ENCODE measurements at places on chromosomes 12 and 14.
A peak's percentile ranks its signal among the peaks of the same experiment; 100 is the strongest.

GRCh38 chr14:59126714-59127436 is 61.6 kb upstream of the DAAM1 start:
- peak; percentile 25 for DNase-seq

- no peak for DNase-seq
Observed at GRCh38 chr14:65791191-65791981, 378.9 kb downstream of the FUT8 start.

DNA sequence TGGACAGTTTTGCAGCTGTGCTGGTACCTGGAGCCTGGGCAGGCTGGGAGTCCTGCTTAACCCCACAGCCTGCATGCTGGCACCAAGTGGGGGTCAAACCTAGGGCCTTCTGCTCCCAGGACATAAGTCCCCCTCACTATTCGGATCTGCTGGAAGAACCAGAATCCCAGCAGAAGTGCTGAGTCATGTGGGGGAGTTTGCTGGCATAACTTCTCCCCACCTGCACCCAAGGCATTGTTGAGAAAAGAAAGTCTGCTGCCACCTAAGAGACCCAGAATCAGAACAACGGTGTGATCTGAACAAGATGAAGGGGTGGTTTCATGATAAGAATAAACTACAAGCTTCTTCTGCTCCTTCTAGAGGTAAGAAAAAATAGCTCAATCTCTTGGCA is 102.7 kb downstream of the RBM19 start:
- DNase-seq: no peak

DNA sequence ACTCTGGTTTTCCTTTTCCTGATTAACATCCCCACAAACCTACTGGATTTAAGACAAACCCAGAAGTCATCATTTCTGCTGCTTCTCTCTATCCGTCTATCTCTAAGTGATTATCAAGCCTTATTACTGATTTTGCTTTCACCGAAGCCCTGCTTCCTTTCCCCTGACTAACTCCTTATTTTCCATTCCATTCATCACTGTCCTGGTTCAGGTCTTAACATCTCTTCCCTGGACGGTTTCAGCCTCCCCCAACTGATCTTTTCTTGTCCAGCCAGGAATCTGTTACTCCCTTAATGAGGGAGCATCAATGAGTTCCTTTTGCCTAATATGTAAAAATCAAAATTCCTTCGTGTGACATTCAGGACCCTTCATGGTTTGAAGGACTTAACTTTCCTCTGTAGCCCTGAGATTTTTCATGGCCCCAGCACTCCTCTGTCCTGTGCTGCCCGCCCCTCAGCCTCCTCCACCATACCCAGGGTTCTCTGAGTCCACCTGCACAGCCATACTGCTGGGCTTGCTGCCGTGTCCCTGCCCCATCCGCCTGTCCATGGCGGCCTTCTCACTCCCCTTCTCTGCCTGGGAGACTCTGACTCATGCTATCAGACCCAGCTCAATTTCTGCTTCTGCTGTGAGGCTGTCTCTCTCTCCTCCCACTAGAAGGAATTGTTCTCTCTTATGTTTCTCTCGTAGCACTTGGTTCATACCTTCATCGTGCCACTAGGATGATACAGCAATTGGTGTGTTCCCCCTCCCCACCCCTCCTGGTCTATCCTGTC is 167.8 kb upstream of the HIF1A start:
- no peak for DNase-seq

GRCh38 chr14:67420102-67420739 is 8.3 kb upstream of the PLEK2 start:
- DNase-seq: peak; percentile 20

GRCh38 chr14:57692671-57693070 is 173.2 kb downstream of the SLC35F4 start:
- DNase-seq: no peak

GRCh38 chr14:91511043-91511383 is 903 bp upstream of the PPP4R3A start:
- DNase-seq: no peak

- DNase-seq: peak; percentile 37
Observed at GRCh38 chr14:67514650-67515385, 18.3 kb upstream of the PLEKHH1 start.

DNA sequence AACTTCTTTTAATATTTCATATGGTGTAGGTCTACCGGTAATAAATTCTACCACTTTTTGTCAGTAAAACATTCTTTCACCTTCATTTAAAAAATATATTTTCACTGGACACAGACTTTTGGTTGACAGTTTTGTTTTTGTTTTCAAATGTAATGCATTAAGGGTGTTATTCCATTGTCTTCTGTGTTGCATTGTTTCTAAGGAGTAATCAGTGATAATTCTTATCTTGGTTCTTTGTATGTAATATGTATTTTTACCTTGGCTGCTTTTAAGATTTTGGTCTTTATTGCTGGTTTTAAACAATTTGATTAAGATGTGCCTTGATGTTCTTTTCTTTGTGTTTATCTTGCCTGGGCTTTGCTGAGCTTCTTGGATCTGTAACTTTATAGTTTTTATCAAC is 4.1 kb downstream of the MAP1LC3B2 start:
- DNase-seq: no peak

GRCh38 chr14:92937051-92937937 is 14.3 kb downstream of the CHGA start:
- DNase-seq: no peak

GRCh38 chr12:47577206-47577989 is 128.4 kb downstream of the RPAP3 start:
- DNase-seq: no peak

DNA sequence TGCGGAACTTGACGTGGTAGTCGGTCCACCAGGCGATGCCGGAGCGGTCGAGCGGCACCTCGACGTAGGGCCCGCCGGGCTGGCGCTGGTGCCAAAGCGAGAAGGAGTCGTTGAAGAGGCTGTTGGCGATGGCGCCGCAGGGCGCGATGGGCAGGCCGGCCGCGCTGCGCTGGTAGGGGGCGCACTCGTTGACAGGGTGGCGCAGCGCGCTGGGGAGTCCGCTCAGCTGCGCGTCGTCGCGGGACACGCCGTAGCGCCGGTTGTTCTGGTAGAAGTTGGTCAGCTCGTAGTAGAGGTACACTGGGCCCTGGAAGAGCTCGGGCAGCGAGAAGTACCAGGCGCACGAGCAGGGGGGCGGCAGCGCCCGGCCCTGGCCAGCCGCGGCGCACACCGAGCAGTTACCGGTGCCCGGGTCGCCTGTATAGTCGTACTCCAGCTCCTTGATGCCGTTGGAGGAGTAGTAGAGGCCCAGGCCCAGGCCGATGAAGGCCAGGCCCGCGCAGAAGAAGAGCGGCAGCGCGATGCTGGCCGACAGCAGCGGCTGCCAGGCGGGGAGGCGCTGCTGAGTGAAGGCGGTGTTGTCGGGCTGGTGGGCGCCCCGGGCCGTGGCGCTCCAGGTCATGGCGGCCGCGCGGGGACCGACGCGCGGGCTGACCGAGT is 482 bp downstream of the TMEM30B start:
- peak; percentile 80 for DNase-seq

DNA sequence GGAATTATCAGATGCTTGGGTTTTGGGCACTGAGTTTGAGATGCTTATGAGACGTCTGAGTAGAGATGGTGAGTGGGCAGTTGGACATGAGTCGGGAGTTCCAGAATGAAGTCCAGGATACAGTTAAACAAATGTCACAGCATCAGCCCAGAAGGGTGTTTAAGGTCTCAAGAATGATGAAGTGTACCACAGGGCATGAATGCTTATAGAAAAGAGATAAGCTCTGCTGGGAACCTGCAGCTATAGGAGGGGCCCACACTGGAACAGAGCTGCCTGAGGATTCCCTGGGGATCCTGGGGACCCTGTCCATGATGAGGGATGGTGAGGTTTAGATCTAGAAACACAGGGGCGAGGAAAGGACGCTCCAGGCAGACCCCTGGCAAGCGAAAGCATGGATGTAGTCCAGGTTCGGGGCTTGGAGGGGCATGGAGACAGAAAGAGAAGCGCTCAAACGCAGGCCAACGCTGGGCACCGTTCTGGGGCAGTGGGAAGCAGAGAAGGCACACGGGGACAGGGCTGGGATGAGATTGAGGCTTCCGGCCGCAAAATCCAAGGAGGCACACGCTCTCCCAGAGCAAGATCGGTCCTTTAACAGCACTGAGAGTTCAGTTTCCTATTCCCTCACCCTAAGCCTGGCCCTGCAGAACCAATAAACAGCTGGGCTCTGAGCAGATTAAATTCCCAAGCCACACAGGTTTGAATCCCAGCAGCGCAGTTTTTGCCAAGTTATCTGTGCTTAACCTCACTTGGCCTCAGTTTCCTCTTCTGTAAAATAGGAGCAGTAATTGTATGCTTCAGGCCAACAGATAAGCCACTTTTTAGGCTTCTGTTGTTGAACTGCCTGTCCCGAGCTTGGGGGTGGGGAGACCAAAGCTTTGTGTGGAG is 52.9 kb downstream of the EID3 start:
- no peak for DNase-seq

DNA sequence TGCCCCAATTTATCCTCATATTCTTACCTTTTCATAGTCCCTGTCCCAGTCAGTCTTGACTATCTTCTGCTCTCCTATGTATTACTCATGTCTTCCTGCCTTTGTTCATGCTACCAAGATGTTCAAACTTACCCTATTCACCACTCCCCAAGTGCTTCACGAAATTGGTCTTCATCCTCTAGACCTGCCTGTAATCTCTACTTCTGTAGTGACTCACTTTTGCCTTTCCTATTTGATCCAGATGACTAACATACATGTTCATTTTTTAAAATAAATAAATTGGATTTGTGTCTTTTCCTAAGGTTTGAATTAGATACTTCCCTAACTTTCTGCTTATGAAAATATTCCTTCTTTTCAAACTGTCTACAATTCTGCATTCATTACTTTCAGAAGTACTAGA is 107.7 kb upstream of the PPM1H start:
- no peak for DNase-seq

DNA sequence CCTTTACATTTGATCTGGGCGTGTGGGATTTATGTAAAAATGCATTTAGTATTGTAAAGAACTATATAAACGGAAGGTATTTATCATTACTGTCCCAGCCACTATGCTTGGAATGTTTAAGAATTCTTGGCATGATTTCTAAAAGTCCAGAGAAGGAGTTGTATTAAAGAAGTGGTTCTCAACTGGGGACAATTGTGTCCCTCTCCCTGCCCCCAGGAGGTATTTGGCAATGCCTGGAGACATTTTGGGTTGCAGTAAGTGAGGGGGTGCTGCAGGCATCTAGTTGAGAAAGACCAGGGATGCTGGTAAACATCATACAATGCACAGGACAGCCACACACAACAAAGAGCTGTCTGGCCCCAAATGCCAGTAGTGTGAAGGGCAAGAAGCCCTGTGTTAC is 7.2 kb downstream of the SLC38A1 start:
- DNase-seq: no peak

- DNase-seq: no peak
Observed at GRCh38 chr12:81150382-81150781, 72.5 kb downstream of the ACSS3 start.
